ENCODE measurements at places on chromosomes 3 and 15.

- DNase-seq: no peak
Observed at GRCh38 chr3:10964537-10965167, 27.9 kb upstream of the SLC6A1 start.

DNA sequence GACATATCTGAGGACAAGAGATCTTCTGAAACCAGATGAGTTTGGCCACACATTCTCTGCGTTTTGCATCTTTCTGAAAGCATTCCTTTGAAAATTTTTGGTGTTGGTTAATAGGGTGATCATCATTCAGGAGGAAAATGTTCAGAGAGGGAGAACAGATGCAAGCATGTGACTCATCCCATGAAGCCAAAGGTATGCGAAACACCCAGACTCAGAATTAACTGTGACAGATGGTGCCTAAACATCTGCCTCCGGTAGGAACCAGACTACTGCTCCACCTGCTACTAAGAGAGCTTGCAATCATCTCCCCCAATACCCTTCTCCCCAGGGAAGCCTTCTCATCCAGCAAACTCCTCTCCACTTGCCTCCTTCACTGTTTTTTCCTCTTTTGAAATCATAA, 46.2 kb downstream of the TRIM69 start:
- no peak for DNase-seq

GRCh38 chr3:185254799-185255198, 950 bp upstream of the EHHADH start:
- no peak for DNase-seq

DNA sequence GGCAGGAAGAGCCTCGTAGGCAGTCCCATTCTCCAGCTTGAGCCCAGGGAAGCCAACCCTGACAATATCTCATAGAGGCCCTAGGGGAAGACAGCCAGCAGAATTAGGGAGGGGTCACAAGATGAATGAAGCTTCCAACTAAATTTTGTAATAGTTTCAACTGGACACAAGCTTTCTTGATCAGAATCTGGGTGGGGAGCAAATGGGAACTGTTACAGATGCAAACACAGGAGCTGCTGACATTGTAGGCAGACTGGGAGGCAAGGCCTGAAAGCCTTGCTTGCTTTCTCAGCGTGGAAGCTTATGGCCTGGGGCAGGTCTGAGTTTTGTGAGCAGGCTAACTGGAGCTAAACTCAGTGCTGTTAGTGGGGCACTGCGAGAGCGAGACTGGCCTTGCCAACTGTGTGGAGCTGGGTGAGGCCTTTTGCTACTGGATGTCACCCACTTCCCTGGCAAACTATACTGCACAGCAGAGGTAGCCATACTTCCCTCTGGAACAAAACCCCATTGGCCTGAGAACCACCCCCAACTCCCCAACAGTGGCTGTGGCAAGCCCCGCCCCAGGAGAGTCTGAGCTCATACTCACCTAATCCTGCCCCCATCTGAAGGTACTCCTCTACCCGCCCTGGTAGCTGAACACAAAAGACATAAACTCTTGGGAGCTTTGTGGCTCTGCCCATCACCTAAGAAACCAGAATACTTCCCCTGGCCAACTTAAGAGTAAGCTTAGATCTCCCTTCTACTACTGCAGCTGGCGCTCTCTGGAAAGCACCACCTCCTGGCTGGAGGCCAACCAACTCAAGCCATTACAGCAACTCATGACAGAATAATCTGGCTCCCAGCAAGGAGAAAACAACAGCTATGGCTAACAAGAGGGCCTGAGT, 42.9 kb downstream of the CFAP20DC start:
- no peak for DNase-seq

DNA sequence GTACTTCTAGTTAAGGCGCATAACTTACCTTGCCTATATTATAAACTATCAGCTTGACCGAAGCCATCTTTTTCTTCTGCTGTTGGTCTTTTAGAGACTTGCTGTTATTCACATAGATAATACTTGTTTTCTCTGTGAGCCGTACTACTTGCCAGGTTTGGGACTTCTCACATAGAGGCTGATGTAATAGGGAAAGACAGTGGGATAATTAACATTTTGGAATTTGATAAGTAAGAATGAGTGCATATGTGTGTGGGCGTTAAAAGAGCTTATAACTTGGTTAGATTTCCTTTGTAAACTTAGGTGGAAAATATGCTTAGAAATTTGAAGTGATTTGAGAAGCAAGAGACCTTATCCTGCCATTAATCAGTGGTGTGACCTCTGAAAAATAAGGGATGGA, 47.8 kb downstream of the FNDC3B start:
- no peak for DNase-seq

Data from NCI-H1436 treated with DMSO at 0.1 percent for 48 hours (cell line).